ENCODE measurements at places on chromosomes 7 and 10.
A peak's percentile ranks its signal among the peaks of the same experiment; 100 is the strongest.

DNA sequence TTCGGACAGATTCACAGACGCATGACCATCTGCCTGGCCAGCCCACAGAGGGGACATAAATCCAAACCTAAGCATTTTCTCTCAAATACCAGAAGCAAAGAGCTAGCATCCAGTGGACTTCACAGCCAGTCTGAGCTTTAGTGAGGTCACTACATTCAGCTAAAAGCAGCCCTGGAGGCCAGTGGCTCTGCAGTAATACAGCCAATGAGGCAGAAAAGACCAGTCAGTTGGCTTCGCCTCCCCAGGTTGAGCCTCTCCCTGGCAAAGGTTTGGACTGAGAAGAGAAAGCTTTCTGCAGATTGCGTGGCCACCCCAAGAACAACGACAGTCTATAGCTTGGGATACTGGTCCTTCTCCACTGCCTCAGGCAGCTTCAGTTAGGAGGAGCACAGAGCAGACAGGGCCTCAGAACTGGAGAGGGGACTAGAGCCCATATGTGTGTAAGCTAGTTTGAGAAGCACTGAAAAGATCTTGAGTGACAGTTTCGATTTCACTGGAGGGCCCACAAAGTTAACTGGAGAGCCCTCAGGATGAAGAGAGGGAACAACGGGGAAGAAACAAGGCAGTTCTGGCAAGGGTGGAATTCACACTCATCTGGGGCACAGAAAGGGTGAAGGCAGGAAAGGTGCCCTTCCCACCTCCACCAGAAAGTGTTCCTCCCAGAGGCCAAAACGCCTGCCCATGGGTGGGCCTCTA is 3.8 kb downstream of the WDR91 start:
- no peak for DNase-seq

GRCh38 chr10:96222441-96222840 is 48.9 kb downstream of the BLNK start:
- DNase-seq = no peak

- no peak for DNase-seq
Observed at GRCh38 chr10:43890124-43890523, 241.4 kb upstream of the ZNF32 start.

GRCh38 chr10:91050371-91051034 is 129.6 kb upstream of the ANKRD1 start:
- peak; percentile 23 for DNase-seq

DNA sequence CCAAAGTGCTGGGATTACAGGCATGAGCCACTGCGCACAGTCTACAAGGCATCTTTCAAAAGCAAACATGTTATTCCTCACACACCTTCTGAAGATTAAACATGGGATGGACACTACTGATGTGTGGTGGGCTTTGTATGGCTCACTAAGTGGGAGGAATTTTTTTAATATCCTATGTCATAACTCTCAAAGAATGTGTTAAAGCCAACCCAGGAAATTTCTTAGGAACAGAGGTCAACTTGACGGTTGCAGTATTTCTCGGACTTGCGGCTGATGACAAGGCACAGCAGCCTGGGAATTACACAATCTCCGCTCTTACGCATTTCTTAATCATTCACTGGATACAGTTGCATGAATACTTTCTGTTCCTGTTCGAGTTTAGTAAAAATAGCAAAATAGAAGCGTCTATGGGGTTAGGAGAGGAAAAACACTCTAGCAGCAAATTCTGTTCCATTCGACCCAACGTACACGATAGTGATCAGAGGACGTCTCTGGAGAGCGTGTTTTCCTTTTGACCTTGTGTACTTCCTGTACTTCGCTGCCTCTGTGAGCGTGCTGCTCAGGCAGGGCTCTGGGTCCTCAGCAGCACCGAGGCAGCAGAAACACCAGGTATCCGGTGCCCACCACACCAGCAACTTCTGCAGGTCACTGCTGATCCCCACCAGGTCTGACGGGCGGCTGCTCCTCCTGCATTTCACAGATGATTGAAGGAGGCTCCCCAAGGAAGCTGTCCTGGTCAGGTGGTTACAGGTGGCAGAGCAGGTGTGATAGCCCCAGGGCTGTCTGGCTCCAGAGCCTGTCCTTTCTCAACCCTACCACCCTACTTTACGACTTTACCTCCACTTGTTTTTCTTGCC is 26.4 kb upstream of the SRGN start:
- DNase-seq = no peak

- DNase-seq = no peak
Observed at GRCh38 chr7:31526864-31527263, 13.0 kb downstream of the ITPRID1 start.
